ENCODE measurements at places on chromosomes 5 and 9.

GRCh38 chr5:6659941-6660684 lies 26.9 kb downstream of the SRD5A1 start:
- DNase-seq = no peak

GRCh38 chr9:122944960-122945888 lies 4.4 kb downstream of the RABGAP1 start:
- DNase-seq = no peak

DNA sequence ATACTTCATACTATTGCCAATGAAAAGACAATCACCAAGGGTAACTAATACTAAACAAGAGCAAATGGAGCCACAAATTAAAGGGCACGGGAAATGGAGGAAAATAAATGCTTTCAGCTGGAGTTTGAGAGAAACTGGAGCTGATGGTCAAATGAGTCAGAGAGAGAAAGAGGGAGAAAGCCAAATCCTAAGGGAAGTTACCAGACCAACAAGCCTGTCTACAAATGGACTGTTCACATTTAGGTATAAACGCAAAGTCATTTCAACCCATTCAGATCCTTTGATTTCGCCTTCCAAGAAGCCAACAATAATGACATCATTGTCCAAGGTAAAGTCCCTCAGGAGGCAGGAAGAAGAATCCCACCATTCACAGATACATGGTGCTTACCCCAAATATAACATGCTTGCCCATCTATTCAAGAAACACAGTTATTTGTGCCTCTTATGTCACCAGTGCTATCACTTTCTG lies 351.8 kb downstream of the RAB3C start:
- DNase-seq = no peak

DNA sequence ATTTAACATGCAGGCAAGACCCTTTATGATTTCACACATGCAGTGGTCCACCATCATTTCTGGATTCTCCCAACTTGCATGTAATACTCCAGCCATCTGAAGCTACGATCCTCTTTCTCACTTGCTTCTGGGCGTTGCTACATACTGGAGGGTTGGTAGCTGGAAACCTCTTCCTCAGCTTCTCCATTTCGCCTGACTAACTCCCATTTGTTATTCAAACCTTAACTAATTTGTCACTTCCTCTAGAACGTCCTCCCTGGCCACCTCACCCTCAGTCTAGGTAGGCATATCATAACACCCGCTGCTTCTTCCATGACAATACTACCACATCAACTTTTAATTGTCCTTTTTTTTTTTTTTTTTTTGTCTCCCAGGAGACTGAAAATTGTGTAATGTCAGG lies 72.6 kb upstream of the EQTN start:
- no peak for DNase-seq

DNA sequence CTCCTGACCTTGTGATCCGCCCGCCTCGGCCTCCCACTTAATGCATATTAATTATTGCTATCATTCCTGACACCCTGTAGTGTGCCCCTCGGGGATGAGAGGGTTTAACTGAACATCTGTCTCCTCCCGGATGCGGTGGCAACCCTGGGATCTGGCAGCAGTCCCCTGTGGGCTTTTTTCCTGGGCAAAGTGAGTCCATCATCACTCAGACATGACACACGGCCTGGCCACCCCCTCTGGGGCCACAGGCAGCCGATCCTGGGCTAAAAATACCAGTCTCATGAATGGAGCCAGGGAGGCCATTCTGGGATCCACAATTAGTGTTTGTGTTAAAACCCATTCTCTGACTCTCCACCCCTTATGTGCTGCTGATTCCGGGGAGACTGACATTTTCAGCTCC lies 161.2 kb downstream of the RGS3 start:
- DNase-seq = no peak

DNA sequence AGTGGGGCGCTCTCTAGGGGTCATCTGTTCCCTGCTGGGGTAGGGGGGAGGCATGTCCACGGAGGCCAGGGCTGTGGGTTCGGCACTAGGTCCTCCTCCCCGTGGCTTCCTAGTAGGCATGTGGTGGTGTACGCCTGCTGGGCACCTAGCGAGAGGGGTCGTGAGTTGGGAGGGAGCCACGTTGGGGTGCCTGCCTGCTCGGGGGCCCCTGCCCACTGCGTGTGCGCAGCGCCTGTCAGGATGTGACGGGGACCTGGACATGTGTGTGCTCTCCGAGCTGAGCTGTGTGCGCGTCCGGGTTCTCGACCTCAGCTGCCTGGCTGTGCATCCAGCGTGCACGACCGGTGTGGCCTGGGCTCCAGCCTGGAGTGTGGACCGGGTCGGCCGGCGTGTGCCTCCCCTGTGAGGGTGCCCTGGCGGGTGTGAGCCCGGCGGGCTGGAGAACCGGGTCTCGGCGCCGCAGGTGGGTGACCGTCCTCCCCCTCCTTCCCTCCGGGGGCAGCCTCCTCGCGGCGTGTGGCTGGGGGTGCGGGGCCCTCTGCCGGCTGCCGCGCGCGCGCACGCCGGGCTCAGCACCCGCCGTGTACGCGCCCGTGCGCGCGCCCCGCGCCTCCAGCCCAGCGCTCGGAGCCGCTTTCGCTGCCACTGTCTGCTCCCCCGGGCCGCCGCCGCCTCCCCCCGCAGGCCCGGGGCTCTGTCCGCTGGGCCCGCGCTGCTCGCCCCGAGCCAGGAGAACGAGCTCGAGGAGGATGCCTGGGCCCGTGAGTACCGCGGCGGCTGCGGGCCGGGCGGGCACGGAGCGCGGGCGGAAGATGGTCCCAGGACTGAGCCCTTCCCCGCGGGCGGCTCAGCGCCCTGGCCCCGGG lies at the start of gene PRR7:
PRR7 (plus strand) TSS at position 615 of the 866 bp plus-strand sequence. CDS start 8,254 bp downstream, outside the sequence.
- peak; percentile 81 for DNase-seq

DNA sequence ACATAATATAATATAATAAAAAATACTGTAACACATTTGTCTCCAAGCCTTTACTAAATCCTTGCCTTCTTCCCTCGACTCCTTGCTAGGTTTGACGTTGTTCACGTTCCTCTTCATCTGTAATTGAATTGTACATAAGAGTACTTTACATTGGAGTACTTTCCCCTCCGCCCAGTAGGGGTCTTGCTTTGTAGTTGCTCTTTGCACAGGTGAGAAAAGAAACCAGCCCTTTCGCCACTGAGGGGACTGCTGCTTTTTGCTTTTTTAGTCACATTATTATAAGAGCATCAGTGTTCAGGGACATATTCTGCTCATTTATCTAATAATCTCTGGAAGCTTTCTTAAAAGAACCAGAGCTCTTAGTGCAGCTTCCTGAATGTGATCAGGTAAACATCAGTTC lies 115.0 kb downstream of the CETN3 start:
- DNase-seq = no peak

- no peak for DNase-seq
Observed at GRCh38 chr5:125057912-125058826, 311.7 kb upstream of the ZNF608 start.

- DNase-seq = no peak
Observed at GRCh38 chr5:161230221-161230620, 316.3 kb downstream of the GABRB2 start.

DNA sequence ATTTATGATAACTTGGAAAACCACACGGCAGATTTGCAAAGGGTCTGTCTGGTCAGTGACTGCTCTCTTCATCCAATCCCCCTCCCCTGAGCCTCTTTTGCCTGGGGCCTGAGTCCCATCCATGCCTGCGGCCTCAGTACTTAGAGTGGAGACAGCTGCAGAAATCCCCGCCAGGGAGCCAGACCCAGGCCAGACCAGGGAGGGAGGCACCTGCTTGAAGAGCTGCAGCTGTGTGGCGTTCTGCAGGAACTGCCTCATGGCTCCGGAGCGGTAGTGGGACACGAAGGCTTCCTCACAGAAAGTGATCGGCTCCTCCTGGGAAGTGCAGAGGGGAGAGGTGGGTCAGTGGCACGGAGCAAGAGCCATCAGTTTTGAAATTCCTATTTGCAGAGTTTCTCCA lies 101.6 kb downstream of the CRB2 start:
- no peak for DNase-seq

- no peak for DNase-seq
Observed at GRCh38 chr9:36788534-36788933, 215.8 kb downstream of the MELK start.

DNA sequence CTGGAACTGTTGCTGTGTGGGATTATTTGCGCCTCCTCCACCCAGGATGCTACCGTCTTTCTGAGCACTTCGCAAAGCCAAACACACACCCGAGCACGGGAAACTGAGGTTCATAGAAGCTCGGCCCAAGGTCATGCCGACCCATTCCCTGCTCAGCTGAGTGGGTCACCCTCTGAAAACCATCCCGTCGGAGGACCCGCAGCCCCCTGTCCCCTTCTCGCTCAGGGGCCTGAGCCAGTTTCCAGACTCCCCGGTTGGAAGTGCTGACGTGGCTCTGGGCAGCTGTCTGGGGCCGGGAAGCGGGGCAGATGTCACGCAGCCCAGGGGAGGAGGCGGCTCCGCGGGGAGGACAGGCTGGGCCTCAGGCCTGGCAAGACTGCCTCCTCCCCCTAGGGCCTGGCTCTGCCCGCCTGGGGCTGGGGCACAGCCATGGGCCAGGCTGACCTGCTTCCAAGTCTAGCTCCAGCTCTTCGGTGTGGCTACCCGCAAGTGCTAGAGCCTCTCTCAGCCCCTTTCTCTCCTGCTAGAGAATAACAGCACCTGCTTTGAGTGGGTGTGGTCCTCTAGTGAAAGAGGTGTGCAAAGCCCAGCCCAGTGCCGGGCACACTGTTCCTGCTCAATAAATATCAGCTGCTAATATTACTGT lies 9.9 kb upstream of the CXXC5 start:
- peak; percentile 78 for DNase-seq

- DNase-seq = no peak
Observed at GRCh38 chr9:133109931-133110650, 10.9 kb downstream of the RALGDS start.

- DNase-seq = no peak
Observed at GRCh38 chr9:16126042-16126441, 573.2 kb downstream of the CCDC171 start.

GRCh38 chr5:76601470-76601869 lies 21.7 kb downstream of the F2RL2 start:
- DNase-seq = peak; percentile 33

- no peak for DNase-seq
Observed at GRCh38 chr5:132686193-132686592, 12.4 kb downstream of the IL4 start.

DNA sequence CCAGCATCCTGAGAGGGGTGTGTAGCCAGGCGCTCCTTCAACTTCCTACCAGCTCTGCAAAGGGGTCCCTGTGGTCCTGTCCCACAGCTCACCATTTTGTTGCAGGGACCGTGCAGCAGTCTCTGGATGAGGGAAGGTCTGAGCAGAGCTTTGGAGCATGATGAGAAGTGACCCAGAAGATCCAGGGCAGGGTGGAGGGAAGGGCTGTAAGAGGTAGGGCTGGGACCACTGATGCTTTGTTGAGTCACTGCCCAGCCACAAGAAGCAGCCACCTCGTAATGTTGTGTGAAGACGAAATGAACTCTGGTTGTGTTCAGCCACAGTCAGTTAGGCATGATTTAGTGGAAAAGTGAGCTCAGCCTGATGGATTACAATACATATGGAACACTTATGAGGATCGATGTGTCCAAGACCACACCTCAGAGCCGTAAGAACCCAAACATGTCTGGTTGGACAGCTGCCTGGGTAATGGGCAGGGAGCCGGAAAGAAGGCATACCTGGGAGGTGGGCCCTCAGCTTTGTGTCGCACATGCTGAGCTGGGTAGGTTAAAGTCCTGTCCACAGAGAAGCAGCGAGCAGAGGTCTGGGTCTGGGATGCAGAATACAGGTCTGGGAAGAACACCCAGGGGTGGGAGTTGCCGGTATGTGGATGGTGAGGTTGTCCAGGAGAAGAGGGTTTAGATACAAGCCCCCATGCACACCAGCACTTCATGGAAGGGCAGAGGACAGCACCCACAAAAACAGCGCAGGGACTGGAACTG lies 250.1 kb downstream of the GADD45G start:
- DNase-seq = no peak

DNA sequence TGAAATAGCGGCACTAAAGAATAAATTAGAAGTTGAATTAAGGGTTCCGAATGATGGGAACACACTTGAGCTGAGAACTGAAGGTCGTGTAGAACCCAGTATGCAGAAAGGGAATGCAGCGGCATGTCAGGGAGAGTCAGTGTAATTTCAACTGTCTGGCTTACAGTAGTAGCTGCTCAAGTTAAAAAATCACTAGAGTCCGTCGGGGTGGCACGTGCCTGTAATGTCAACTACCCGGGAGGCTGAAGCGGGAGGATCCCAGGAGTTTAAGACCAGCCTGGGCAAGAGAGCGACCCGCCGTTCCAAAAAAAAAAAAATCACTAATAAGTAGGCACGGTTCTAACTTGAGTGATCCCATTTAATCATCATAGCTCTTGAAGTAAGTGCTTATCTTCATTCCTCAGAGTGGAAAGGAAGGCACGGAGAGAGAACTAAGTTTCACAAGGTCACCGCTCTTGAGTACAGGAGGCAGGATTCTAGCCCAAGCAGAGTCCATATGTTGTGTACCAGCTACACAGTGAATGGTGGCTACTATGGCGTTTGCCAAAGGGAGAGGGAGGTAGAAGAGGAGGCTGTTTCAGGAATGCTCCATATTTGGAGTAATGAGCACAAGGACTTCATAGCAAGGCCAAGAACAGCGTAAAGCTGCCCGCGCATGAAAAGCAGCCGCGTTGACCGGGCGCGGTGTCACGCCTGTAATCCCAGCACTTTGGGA lies 831 bp downstream of the RMRP start:
- DNase-seq = peak; percentile 38

DNA sequence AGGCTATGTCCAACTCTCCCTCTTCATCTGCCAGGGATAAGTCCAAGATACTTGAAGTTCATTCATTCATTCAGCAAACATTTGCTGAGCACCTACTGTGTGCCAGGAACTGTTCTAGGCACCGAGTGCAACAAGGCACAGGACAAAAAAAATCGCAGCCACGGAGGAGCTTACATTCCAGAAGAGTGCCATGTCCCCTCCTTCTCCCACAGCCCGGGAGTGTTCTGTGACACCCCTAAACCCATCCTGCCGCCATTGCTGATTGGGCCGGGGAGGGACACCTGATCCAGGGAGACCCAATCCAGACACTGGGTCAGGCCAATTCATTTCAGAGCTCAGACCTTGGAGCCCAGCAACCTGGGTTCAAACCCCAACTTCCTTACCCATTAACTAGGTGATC lies 58.1 kb upstream of the NEURL1B start:
- DNase-seq = no peak

GRCh38 chr9:101527066-101527465 lies 6.6 kb upstream of the RNF20 start:
- no peak for DNase-seq

DNA sequence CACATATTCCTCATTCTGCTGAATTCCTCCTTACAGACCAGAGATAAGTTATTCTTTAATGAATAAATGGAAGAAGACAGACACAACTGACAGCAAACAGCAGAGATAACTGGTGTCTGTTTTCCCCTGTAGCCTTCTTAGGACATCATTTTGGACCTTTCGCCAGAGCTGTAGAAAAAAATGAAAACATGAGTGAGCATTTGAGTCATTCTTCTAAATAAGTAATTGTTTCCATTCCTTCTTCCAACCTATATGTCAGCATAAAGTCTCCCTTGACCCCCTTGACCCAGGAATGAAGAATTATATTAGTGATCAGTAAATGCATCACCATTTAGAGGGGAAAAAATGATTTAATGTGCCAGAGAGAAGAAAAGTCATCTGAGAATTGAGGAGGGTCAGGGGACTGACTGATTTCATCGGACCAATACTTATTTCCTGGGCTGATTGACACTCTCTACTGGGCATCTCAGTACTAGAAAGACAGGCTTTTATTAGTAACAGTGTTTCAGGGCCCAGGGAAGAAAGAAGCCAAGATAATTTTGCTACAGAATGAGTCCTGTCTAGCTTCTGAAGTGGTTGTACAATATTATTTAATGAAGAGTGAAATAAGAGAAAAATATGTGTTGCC lies 597.0 kb downstream of the PSAT1 start:
- DNase-seq = no peak

GRCh38 chr9:113876151-113876992 lies at the start of gene ZNF618:
ZNF618 (plus strand) TSS chr9:113876309; CDS start chr9:113876381, 72 bp downstream.
- peak; percentile 47 for DNase-seq

- DNase-seq = no peak
Observed at GRCh38 chr9:79656169-79656568, 84.4 kb downstream of the TLE4 start.

Measured in thymus (tissue), 14 donors.